ENCODE measurements at places on chromosomes 4 and X. TPM values are rescaled to one million over a fixed set of nuclear protein-coding genes. Genes with fewer than 3 reads are reported as not detected.

The POU3F4 gene
- 0.53 TPM for total RNA-seq

The TMEM165 gene
- 65.7 TPM for total RNA-seq

The P2RY4 gene
- not detected for total RNA-seq

The AMOT gene
- 444 TPM for total RNA-seq

The CXCL8 gene
- total RNA-seq: 1.1 TPM

The BMP3 gene
- 4.9 TPM for total RNA-seq

The CLTRN gene
- 2.5 TPM for total RNA-seq

The SRPX2 gene
- total RNA-seq: 0.38 TPM

The DCLK2 gene
- total RNA-seq: 6.9 TPM

The TSR2 gene
- total RNA-seq: 31.5 TPM

The MAGEA10 gene
- total RNA-seq: not detected

The TMSB15A gene
- 113 TPM for total RNA-seq

The SPANXD gene
- not detected for total RNA-seq

DNA sequence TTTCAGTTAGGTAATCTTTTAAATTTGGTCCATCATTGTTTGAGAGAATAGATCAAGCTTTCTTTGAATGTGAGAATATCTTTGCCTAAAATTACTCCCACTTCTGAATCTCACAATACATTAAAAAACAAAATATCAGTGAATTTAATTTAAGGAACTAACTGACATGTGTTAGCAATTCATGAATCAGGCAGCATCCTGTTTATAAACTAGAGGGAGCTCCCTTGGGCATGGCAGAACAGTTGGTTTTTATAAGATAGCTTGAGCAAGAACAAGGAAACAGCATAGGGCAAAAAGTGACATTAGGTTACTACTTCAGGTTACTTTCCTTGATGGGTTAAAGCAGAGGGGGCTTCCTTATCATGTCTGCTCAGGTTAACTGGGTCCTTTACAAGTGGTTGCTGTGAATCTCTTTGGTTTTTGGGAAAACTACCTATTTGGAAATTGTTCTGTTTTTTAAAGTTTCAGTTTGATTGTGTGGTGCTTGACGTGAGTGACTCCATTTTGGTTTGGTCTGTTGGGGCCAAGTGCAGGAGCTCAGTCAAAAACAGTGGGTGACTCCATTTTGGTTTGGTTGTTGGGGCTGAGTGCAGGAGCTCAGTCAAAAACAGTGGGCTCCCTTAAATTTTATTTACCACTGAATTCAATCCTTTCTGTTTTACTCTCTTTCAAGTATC, 68.0 kb downstream of the PPEF2 start:
- no peak for DNase-seq

DNA sequence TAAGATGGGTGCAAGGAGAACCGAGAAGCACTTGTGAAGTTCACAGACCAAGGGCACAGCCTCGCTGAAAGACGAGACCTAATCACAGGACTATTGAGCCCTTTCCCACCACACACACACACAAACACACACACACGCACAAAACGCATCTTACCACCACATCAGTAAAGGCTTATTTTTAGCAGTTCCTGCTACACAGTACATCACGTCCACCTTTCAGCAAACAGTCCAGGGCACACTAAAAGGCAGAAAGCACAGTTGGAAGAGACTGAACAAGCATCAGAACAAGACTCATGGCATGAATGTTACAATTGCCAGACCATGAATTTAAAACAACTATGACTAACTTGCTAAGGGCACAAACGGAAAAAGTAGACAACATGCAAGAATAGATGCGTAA, 83.6 kb upstream of the MAPK10 start:
- no peak for DNase-seq

- no peak for DNase-seq
Observed at GRCh38 chrX:124842205-124842604, 477.5 kb upstream of the TEX13C start.

- no peak for DNase-seq
Observed at GRCh38 chrX:96683997-96684338, 674 bp upstream of the DIAPH2 start.

GRCh38 chrX:146409528-146409927, 400.0 kb upstream of the CXorf51B start:
- DNase-seq: no peak

DNA sequence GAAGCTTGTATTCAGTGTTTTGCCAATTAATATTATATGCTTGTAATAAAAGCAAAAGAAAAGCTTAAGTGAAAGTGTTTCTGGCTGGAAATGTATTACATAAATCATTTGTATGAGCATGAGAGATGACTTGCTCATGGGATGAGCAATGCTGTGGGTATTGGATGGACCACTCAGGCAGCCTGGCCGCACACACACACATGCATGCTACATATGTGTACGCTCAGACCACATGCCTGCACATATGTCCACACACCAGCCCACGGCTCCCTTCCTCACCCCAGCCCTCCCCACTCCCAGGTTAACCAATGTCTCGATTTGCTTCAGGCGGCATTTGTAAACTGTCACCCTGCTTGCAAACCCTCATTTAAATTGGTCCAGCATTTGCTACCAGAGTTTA, 55.9 kb downstream of the CPLX1 start:
- DNase-seq: no peak

DNA sequence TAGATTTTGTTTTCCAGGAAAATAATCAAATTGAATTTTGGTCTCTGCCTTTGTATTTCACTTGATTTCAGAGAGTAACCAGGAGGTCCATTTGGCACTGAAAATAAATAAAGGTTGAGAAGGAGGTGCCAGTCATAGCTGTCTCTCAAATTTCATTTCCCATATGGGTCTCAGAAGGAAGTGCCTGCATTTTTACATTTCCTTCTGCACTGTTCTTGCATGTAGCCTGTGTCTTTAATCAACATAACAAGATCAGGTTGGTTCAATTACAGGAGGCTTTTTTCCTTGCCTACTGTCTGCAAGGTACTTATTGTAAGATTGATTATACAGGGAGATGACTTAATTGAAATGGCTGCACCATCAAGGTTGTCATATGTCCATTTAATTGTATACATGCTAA, 15.7 kb downstream of the LRRC66 start:
- no peak for DNase-seq

GRCh38 chr4:184359888-184360287, 114.5 kb downstream of the IRF2 start:
- DNase-seq: no peak

DNA sequence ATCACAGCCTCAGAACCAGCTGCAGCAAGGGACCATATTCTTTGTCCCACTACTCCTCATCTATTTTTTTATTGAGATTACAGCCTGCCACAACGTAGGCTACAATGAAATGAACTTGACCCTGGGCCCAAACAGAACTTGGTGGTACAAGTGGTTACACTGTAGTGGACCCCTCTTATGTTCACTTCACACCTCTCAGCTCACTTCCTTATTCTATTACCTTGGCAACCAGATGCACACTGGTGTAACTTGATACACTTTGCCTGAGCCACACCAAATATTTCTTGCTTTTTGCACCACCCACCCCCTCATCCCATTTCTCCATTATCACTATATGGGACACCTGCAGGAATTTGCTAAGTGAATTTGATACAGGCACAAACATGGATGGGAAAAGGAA, 105.8 kb downstream of the CXCL13 start:
- no peak for DNase-seq

DNA sequence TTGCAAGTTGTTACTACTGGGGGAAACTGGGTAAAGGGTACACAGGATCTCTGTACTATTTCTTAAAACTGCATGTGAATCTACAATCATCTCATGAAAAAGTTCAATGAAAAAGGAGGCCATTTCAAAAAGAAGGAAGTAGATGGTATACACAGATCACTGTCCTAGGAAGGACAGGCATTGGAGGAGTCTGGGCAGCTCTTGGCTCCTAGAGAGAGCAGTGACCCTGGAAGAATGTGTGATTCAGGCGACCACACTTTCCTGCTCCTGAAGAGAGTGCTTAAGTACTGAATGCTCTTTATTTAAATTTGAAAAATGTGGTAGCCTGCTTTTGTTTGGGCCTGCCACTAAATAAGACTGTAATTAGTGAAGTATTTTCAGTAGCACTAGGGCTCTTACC, 318.1 kb upstream of the CASK start:
- no peak for DNase-seq

DNA sequence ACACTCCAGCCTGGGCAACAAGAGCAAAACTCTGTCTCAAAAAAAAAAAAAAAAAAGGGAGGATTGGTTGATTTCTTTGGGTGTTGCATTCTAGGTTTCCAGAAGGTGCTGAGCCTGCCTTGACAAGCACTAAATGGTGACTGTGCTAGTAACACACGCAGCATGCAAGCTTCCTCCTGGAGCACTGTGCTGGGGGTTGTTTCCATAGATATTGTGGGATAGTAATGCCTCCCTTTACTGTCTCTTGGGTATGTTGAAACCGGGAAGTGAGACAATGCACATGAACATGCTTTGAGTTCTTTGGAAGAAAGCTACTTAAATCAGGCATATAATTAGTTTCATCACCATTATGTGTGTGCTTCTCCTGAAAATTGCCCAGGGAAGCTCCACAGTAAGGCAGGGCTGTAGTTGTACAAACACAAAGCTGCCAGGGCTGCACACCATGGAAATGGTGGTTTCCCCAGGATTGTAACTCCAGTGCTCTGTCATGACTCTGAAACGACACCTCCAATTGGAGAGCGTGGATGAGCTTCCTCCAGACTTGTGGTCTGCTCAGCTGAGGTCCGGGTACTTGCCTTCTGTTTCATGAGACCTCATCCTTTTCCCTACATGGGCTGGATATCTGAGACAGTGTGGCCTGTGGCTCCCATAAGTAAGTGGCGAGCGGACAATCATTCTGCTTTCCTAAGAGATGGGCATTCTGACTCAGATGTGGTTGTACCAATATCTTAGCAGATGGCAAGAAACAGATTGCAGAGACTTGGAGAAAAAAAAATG, 31.5 kb upstream of the STOX2 start:
- no peak for DNase-seq

- no peak for DNase-seq
Observed at GRCh38 chr4:82437285-82438005, 7.1 kb downstream of the ENOPH1 start.

- no peak for DNase-seq
Observed at GRCh38 chr4:185738820-185739219, 73.2 kb downstream of the SORBS2 start.

DNA sequence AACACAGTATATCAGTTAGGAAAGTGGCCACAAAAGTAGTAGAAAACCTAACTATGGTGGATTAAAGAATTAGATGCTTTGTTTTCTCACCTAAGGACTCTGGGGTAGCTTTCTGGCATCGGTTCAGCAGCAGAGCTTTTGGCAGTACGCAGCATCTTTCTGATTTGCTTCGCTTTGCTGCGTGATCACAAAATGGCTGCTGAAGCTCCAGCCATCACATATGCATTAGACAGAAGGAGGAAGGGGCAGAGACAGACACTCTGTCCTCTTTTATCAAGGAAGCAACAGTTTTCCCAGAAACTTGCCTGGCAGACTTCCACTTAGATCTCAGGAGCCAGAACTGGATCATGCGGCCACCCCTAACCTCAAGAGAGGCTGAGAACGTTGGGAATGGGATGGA, 15.1 kb downstream of the TREX2 start:
- DNase-seq: no peak

GRCh38 chr4:151905197-151905596, 144.4 kb upstream of the GATB start:
- DNase-seq: no peak

- peak; percentile 21 for DNase-seq
Observed at GRCh38 chrX:100731441-100732281, at the start of gene SYTL4. Gene SYTL4 (minus strand): TSS chrX:100732121. CDS start chrX:100702037, 30,084 bp downstream.

DNA sequence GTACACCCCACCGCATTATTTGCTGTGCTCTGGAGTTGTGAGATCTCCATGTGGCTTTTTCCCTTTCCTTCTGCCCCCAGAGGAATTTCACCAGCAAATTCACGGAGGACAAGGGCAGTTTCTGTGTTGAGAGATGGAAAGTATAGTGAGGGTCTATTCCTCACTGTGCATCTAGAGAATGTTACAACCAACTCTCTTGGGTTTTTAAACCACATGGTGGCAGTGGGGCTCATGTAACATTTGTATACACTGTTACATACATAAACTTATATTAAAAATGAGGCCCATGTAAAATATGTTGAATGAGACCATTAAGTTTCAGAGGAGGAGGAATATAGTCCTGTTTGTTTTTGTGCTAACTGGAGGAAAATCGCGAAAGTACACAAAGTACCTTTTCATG, 909 bp upstream of the PRKG2 start:
- no peak for DNase-seq

- no peak for DNase-seq
Observed at GRCh38 chr4:159719531-159719930, 616.7 kb downstream of the RAPGEF2 start.

DNA sequence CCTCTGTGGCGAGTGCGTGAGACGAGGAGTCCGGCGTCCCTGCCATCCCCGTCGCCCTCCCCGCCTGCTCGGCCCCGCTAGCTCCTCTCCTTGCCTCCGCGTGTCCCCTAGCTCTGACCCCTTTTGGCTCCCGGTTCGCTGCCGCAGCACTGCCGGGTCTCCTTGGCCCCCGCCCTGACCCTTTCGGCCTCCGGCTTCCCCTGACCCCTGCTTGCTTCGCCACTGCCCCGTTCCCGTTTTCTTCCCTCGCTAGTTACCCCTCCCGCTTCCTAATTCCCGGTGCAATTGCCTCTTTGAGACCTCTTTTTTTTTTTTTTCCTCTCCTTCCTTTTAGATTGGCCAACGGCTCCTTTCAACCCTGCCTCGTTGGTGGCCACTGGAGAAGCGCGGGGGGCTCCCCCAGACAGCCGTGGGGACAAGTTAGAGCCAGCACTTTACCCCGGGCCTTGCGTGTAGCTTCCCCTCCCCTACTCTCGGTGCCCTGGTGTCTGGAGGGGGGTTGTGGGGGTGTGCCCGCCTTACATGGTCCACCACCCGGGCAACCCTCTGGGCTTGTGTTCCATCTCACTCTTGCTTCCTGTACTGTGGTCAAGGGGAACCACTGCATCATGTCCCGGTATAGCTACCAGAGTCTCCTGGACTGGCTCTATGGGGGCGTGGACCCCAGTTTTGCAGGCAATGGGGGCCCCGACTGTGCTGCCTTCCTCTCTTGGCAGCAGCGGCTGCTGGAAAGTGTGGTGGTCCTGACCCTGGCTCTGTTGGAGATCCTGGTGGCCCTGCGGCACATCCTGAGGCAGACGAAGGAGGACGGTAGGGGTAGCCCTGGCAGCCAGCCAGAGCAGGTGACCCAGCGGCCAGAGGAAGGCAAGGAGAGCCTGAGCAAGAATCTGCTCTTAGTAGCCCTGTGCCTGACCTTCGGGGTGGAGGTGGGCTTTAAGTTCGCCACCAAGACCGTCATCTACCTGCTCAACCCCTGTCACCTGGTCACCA, 548 bp downstream of the TMEM164 start:
- peak; percentile 8 for DNase-seq

DNA sequence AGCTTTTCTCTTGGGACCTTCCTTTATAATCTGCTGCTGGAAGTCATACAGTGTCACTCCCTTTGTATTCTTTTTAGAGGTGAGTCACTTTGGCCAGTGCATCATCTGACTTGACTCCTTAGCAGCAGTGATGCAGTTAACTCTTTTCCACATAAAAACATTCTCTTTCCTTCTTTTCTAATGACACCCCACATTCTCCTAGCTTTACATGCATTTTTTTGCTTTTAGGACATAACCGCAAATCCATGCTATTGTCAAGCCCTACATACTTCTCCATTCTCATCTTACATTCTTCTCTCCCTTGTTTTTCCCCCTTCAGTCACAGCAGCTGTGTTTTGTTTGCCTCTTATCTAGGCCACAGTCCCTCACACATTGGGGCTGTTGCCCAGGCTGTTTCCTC, 55.1 kb downstream of the ZNF330 start:
- DNase-seq: no peak

GRCh38 chr4:166153548-166153947, 280.5 kb downstream of the TLL1 start:
- no peak for DNase-seq

All from progenitor cell of endocrine pancreas (in vitro differentiated cells).